ENCODE measurements at places on chromosomes 2 and 18. TPM values are rescaled to one million over a fixed set of nuclear protein-coding genes. Genes with fewer than 3 reads are reported as not detected.

Gene CDK15
- total RNA-seq, result 0.52 TPM

Gene FAP
- 70.5 TPM for total RNA-seq

Gene FRZB
- 6.8 TPM for total RNA-seq

Gene LYG2
- total RNA-seq, result not detected

Gene SMAD2
- 23.0 TPM for total RNA-seq

Gene EML4
- total RNA-seq, result 32.9 TPM

Gene HOXD1
- total RNA-seq, result 0.52 TPM

Gene IL1RL2
- not detected for total RNA-seq
